WERI-Rb-1 (cell line): ENCODE measurements at places on chromosomes 3 and 15.

GRCh38 chr15:69675731-69676130 is 223.1 kb downstream of the RPLP1 start:
- DNase-seq, result peak; percentile 29

- no peak for DNase-seq
Measured at GRCh38 chr3:41234823-41235721, 35.8 kb downstream of the CTNNB1 start.

GRCh38 chr3:189519458-189519857 is 111.7 kb upstream of the TP63 start:
- no peak for DNase-seq

DNA sequence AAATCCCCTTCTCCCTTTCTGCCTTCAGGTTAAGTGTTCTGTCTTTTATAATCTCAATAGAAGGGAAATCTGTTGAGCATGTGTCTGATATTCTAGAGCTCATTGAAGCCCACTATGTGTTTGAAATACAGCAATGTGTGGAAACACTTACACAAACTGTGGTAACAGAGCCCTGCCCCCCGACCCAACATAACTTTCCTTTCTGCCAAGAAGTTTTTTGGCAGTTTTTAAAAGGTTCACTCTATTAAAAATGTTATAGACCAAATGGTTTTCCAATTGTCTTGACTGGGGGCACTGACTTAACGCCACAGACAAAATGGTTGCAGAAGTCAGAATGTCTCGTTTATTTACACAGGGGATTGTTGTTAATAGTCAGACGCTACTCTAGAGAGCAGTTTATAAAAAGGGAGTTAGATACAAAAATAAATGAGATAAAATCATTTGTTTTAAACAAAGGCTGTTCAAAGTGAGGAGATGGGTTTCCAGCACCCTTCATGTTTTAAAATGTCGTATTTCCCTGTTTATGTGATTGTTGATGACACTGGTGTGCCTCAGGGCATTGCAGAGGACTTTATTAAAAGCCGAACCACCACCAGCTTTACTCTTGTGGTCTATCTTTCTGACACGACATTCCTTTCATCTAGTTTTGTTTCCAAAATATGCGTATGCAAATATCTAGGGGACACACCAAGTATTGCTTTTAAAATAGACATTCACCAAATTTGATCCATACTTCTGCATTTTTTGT is 26.7 kb upstream of the GREM1 start:
- DNase-seq, result no peak

- DNase-seq, result no peak
Measured at GRCh38 chr3:73867524-73867923, 242.8 kb upstream of the PDZRN3 start.

DNA sequence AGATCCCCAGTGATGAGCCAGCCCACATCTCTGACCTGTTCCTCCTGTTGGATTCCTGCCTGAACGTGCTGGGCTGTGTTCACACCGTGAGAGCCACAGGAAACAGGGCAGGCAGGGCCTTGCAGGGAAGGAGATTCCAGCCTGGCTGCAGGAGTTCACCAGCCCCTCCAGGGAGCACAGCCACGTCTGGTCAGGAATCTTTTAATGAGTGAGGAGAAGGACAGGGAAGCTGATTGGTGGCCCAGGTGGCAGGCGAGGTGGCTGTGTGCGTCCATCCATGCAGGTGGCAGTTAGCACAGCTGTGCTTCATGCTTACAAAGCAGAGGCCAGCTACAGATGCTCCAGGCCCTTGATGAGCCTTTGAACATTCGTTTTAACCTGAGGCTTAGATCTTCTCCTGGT is 10.5 kb downstream of the LRRK1 start:
- peak; percentile 71 for DNase-seq

DNA sequence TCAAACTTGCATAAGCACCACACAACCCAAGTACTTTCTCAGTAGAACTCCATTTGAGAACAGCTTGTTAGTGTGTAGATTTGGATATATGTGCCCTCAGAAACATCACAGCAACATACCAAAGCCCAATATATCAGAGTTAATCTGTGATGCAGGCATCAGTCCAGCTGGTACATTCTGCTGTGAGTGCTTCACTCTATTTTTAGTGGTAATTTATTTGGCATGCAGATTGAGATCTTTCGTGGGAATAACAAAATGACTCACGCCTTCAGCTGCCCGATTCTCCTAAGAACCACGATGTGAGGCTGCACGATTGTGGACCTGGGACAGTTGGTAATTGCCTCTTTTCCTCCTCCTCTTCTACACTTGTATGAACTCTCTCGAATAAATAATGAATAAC is 730.7 kb downstream of the SQOR start:
- no peak for DNase-seq

DNA sequence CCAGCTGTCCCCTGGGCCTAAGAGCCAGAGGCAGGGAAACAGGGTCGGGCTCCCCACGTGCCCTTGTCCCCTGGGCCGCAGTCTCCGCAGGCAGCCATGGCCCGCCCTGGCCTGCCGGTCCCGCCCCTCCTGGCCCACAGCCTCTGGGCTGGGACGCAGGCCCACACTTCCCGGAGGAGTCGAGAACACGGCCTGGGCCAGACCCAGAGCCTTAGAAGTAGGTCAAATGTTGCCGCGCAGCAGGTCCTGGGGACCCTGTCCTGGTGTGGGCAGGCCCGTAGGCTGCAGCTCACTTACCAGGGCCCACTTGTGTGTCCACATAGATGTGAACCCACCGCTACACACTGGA is 4.3 kb upstream of the MYL3 start:
- DNase-seq, result no peak

GRCh38 chr3:193790086-193790990 is 197.3 kb downstream of the OPA1 start:
- DNase-seq, result no peak

GRCh38 chr3:88940296-88940695 is 167.1 kb upstream of the EPHA3 start:
- DNase-seq, result no peak

DNA sequence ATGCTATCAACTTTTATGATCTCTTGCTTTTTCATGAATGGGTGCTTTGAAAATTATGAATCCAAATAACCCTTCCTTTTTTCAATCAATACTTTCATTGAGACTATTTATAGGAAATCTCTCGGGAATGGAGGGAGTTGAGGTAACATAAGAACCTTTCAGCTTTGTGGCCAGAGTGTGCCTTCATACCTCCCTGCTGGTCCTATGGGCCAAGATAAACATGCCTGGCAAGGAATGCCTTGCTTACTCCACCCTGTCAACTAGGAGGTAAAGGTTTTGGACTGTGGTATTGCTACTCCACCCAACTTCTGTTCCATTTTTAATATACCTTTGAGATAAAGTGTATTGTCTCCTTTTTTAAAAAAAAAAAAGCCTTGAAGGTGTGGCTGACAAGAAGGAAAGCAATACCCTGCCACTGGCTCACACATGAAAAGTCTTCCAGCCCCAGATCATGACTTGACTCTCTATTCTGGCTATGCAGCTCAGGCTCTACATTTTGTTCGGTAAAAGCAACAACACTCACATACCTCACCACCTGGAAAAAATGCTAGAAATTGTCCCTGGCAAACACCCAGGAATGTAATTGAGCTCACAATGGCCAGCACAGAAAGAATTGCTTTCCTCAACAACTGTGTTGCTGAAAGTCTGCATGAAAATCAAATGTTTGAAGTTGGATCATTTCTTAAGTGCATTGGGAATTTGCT is 35.8 kb downstream of the COL8A1 start:
- DNase-seq, result no peak

- DNase-seq, result no peak
Measured at GRCh38 chr3:23083701-23084100, 119.4 kb upstream of the UBE2E2 start.

DNA sequence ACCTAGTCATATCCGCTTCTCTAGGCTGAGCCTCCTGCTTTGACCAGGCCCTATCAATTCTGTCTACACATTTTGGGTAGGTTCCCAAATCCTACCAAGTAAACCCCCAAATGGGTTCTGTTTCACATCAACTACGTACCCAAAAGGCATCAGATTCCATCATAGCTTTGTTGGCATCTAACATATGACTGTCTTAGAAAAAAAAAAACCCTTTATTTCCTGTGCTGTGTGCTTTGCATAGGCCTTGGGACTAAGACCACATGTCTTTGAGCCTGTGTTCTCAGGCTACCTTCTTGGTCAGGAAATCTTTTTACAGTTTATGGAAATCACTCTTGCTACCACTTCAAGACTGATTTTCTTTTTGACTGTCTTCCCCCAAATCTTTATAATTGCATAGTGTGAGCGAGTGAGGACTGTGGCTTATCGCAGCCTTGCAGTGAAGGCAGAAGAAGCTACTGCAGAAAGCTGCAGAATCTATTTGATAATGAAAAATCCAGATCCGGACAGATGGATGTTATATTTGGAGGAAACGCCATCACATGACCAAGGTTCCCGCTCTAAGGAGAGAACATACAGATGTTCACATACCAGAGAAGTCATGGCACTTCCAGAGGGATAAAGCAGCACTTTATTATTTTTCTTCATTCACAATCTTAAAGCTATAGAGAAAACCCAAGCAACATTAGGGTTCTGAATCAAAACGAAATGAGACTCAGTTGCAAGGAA is 111.2 kb downstream of the EOMES start:
- no peak for DNase-seq

DNA sequence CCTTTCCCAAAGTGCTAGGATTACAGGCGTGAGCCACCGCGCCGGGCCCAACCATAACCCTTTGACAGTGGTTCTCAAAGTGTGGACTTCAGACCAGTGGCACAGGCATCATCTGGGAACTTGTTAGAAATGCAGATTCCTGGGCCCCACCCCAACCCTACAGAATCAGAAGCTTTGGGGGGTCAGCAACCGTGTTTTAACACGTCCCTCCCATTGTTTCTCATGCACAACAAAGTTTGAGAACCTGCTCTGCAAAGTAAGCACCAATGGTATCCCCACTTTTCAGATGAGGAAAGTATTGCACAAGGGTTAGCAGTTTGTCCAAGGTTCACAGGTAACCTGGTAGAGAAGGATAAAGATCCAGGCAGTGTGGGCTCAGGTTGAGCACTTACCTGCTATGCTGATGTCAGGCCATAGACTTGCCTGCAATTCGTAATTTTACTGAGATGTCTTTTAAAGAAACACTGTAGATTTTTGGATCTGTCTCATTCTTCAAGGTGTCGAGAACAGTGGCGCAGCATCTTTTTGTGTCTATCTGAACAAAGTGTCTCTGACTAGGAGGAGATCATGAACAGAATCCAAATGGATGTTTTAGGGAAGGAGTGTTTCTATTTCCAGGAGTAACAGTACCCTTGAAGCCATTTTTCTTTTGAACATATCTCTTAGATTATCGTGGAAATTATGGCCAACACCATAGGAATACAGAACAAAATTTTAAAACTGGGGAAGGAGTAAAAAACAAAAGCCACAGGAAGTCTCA is 2.5 kb downstream of the GXYLT2 start:
- no peak for DNase-seq

GRCh38 chr3:29577250-29577649 is 296.4 kb downstream of the RBMS3 start:
- DNase-seq, result no peak

GRCh38 chr3:20511863-20512505 is 326.0 kb upstream of the SGO1 start:
- DNase-seq, result peak; percentile 38
